Activated naive CD8-positive, alpha-beta T cell treated with anti-CD3 and anti-CD28 coated beads, Interleukin-2, amount 10 ng/mL, durations not matched to agents 7 days and 5 days (primary cell): ENCODE measurements at places on chromosomes 16 and 17.

DNA sequence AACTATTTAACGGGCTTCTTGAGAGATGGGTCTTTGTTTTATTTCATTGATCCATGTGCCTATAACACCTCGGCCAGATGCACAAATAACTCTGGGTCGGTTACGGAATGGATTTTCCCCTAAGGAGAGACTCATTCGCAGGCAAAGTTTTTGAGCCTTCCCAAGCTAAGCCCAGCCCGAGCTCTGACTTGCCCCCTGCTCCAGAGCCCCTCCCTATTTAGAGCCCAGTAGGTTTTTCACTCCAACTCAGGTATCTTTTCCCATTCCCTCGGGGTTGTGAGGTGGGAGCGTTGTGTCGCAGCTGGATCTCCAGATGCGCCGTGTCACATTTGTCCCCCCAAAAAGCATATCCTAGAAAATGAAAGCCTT, 812 bp upstream of the MYOCD start:
- DNase-seq, result no peak

DNA sequence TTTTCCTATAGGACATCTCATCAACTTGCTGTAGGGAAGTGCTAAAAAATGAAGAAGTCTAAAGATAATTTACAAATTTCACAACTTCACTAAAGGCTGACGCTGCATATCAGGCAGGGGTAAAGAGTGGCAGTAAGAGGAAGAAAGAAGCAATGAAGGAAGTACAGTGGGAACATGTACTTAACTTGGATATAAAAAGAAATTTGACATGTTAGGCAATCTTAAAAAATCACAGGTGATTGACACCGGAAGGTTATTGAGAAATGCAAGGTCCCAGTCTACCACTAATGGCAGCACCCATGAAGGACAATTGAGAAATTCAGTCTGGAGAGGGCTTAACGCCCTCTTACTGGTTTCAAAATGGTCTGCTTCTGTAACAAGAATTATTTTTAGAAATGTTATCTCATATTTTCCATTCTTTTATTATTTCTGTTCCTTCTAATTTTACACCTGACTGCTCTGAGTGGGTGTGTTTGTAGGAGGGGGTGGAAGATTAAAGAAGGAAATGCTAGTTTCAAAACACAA, 358.1 kb downstream of the KCNJ2 start:
- DNase-seq, result no peak

DNA sequence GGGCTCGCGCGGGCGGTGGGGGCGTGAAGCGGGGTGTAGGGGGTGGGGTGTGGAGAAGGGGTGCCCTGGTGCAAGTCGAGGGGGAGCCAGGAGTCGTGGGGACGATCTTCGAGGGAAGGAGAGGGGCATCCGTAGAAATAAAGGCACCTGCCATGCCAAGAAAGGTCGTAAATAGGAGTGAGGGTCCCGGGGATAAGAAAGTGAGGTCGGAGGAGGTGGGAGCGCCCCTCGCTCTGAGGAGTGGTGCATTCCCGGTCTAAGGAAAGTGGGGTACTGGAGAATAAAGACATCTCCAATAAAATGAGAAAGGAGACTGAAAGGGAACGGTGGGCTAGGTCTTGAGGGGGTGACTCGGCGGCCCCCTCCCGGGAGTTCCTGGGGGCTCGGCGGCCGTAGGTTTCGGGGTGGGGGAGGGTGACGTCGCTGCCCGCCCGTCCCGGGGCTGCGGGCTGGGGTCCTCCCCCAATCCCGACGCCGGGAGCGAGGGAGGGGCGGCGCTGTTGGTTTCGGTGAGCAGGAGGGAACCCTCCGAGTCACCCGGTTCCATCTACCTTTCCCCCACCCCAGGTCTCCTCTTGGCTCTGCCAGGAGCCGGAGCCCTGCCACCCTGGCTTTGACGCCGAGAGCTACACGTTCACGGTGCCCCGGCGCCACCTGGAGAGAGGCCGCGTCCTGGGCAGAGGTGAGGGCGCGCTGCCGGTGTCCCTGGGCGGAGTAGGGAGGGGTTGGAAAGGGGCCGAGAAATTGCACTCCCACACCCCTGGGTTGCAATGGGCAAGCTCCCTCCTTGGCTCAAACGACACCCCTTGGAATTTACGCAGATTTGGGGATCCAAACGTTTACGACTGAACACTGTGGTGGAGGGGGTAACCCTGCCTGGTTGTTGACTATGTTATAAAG, 888 bp downstream of the CDH1 start:
- DNase-seq, result no peak

- DNase-seq, result no peak
Measured at GRCh38 chr16:90032674-90033331, 13.5 kb upstream of the DBNDD1 start.

- DNase-seq, result no peak
Measured at GRCh38 chr16:51888016-51888415, 658.9 kb downstream of the TOX3 start.

- no peak for DNase-seq
Measured at GRCh38 chr17:13973960-13974651, 95.2 kb upstream of the COX10 start.

DNA sequence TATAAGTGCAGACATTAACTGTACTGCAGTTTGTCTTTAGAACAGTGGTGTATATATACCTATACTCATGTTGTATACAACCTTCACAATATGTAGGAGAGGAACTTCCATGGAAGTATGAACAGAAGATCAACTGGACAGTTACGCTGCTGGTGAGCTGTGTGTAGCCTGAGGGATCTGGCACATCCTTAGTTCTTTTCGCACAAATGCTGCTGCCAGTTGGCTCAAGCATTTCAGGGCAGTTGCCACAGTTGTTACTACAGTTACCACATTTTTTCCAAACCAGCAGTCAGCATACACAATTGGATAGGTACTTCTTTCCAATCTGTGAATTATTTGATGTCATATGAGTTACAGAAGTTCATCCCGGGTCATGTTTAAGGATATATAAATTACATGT, 539.6 kb upstream of the HSBP1 start:
- DNase-seq, result no peak

- no peak for DNase-seq
Measured at GRCh38 chr16:67651847-67652246, 6.9 kb downstream of the CARMIL2 start.

GRCh38 chr16:75921281-75921680, 195.0 kb upstream of the CPHXL start:
- DNase-seq, result no peak

DNA sequence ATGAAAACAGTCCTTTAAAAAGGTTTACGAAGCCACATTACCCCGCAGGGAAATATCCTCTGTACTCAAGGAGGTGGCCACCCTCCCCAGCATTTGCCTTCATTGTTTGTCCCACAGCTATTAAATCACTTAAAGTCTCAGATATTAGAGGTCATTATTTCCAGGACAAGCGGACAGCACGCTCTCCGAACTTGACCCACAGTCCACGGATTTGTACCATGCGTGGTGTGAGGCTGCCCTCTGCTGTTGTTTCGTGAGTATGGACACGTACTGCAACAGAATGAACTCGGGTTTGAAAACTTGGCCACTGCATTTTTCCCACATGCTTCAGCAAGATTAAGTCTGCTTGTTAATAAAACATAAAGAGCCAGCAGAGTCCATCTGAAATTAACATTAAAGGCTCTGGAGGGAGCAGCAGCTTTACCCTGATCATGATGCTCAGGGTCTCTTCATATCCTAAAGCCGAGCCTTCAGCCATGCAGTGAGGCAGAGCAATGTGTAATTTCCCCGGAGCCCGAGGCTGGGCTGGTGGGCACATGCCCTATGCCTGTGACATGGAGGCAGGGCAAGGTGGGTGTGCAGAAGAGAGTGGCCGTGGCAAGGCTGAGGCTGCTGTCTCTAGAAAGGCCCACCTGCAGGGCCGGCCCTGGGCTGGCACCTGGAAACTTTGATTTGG, 19.7 kb downstream of the MEAK7 start:
- peak; percentile 16 for DNase-seq

DNA sequence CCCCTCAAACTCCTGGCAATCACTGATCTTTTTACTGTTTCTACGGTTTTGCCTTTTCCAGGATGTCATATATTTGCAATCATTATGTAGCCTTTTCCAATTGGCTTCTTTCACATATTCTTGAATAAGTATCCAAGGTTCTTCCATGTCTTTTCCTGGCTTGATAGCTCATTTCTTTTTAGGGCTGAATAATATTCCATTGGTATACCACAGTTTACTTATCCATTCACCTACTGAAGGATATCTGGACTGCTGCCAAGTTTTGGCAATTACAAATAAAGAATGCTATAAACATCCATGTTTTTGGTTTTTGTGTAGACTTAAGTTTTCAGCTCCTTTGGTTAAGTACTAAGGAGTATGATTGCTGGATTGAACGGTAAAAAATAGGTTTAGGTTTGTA, 16.0 kb downstream of the GPATCH8 start:
- DNase-seq, result no peak

DNA sequence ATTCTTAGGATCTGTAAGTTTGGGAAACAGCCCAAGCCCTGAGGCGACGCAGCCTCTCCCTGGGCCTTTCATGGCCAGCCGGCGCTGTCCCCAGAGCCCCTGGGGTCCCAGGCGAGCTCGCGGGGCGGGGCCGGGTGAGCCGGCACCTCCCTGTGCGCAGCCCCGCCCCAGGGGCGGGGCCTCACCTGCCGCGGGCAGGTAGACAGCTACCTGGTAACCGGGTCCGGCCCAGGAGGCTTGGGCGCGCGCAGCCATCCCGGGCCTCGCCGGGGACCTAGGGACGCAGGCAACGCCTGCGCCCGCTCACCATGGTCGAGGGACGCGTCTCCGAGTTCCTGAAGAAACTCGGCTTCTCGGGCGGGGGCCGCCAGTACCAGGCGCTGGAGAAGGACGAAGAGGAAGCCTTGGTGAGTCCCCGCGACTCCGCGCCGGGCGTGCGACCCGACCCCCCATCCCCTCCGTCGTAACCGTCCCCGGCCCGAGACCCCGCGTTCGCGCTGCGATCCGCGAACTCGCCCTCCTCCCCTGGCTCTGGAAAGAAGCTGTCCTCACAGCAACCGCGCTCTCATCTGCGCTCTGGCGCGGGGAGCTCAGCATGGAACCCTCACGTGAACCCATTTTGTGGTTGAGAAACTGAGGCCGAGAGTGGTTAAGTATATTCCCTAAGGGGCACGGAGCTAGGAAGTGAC, at the start of gene ATP2C2:
ATP2C2 (plus strand) TSS at position 231 of the 689 bp plus-strand sequence; CDS start at position 309, 78 bp downstream.
- DNase-seq, result no peak

DNA sequence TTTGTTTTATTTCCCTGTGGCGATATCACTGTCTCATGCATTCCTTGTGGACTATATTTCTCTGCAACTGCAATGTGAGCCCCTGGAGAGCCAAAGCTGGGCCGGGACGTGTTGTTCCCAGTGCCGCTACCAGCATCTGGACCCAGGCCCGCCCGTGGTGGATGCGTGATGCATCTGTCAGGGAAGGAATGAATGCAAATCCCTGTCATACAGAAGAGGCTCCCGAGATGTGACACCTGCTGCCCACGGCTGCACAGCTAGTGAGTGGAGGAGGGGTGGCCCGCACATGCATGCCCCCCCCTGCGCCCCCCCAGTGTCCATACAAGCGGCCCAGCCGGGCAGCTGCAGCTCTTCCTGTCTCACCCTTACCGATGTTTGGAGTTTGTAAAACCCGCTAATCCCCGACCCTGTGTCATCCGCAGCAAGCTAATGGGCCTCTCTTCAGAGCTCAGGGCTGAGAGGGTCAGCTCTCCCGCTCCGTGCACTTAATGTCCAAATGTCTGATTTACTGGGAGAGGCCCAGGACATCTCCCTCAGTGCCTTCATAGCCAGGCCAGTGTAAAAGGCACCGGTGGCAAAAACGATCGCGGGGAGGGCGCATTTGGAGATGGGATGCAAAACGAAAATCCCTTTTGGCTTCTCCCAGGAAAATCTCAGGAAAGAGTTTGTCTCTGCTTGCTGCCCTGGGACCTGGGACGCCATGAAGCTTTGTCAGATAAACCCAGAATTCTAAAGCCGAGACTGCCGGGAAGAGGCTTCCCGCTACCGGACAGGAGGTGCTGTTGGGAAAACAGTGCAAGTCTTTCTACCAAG, 91.8 kb downstream of the FOXL1 start:
- DNase-seq, result no peak

DNA sequence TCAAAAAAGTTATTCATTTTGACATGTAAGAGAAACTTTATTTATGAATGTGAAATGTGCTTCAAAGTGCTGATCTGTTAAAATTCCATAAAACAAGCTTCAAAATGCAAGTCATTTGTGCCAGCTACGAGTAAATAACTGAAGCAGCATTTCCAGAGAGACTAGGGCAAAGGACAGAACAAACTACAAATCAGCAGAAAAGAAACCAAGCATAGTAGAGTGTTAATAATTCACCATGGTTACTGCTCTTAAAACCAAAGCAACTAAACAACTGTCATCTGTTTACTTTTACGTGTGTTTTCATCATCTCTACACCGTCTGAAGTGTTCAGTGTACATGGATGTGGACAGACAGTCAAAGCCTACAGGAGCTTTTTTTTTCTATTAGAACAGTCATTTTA, 1.6 kb upstream of the ASPA start:
- DNase-seq, result no peak

GRCh38 chr17:31738996-31739699, 119.9 kb downstream of the COPRS start:
- no peak for DNase-seq

- DNase-seq, result no peak
Measured at GRCh38 chr16:57283959-57284208, 588 bp downstream of the PLLP start.

- no peak for DNase-seq
Measured at GRCh38 chr17:17566896-17567513, 24.5 kb downstream of the PEMT start.

DNA sequence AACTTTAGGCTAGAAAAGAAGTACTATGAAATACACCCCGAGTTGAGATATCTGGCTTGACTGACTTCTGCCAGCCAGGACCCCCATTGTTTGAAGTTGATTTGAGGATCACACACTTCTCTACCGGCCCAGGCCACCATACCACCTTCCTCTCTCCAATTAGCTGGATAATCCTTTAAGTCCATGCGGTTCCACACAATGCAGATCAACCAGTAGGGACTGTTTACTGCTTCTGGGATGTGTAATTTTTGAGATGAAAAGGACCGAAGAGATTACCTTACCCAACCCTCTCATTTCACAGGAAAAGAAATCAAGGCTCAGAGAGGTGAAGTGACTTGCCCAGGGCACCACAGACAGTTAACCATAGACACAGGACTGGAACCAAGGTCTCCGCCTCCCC, 20.5 kb downstream of the ERN1 start:
- no peak for DNase-seq
